ENCODE measurements at places on chromosomes 16 and 17.

- DNase-seq = no peak
Measured at GRCh38 chr16:54067322-54068065, 219.1 kb downstream of the IRX3 start.

- DNase-seq = no peak
Measured at GRCh38 chr17:62641153-62641552, 13.7 kb downstream of the MRC2 start.

- no peak for DNase-seq
Measured at GRCh38 chr17:80393241-80393890, 21.6 kb upstream of the ENDOV start.

- no peak for DNase-seq
Measured at GRCh38 chr17:73973586-73974409, 229.7 kb upstream of the RPL38 start.

DNA sequence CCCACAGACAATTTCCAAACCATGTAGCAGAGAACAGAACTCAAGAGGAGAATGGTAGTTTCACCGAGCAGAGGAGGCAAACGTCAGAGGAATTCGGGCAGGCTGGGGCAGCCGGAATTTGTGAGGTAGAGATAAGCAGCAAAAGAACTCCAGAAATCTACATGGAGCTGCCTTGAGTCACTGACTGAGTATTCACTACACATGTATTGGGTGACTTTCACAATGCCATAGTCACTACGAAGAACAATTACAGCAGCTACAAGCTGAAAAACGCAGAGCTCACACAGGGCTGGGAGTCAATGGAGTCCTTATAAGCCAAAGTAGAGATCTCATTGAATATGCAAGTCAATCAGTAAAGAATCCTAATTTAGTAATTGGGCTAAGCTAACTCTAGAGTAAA lies 13.4 kb downstream of the CMC2 start:
- no peak for DNase-seq
